Stimulated activated CD8-positive, alpha-beta memory T cell treated with anti-CD3 and anti-CD28 coated beads, Interleukin-2, amount 100 ng/mL, for 1 hour (primary cell): ENCODE measurements at places on chromosomes 5 and 9.

GRCh38 chr5:141605523-141606277 is 13.1 kb downstream of the DIAPH1 start:
- DNase-seq: peak; percentile 56

- DNase-seq: no peak
Measured at GRCh38 chr9:95749493-95749892, 126.0 kb upstream of the ERCC6L2 start.

GRCh38 chr5:131394128-131394527 is 130.3 kb downstream of the CDC42SE2 start:
- DNase-seq: no peak

DNA sequence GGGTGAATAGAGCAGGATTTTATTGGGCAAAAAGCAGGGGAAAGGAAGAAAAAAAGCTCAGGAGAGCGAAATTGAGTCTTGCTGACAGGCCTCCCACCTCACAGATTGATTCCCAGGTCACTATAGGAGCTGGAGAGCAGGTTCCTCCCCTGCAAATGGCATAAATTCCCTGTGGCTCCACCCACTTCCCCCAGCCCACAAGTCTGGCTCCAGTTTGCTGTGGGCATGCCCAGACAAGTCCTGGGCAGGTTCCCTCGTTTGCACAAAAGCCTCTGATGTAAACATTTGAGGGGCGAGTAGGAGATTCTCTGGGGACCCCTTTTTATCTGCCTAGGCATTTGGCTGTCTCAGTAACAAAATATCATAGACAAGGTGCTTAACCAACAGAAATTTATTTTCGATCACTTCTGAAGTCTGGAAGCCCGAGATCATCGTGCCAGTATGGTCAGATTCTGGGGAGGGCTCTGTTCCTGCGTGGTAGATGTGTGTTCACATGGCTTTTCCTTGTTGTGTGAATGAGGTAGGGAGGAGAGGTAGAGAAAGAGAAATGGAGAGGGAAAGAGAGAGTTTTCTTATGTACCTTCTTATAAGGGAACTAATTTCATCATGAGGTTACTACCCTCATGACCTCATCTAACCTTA is 614.5 kb downstream of the MAT2B start:
- DNase-seq: no peak

DNA sequence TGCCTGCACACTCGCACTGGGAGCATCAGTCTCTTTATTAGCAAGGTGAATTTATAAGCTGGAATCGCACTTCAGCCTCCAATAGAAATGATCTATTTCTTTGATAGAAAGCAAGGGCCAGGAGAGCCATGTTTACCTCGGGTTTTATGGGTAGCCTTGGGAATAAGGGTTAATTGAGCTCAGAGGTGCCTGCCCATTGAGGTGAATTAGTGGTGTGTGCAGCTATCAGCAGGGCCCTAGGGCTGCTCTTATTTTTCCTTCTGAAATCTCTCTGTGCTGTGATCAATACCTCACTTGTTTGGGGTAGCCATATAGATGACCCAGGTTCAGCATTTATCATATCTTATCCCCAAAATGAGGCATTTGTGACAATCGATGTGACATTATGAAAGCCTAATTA is 297.8 kb downstream of the EBF1 start:
- no peak for DNase-seq

GRCh38 chr9:40928803-40929487 is 199.5 kb downstream of the FOXD4L6 start:
- no peak for DNase-seq

GRCh38 chr5:91928754-91929521 is 545.8 kb upstream of the ARRDC3 start:
- DNase-seq: no peak

DNA sequence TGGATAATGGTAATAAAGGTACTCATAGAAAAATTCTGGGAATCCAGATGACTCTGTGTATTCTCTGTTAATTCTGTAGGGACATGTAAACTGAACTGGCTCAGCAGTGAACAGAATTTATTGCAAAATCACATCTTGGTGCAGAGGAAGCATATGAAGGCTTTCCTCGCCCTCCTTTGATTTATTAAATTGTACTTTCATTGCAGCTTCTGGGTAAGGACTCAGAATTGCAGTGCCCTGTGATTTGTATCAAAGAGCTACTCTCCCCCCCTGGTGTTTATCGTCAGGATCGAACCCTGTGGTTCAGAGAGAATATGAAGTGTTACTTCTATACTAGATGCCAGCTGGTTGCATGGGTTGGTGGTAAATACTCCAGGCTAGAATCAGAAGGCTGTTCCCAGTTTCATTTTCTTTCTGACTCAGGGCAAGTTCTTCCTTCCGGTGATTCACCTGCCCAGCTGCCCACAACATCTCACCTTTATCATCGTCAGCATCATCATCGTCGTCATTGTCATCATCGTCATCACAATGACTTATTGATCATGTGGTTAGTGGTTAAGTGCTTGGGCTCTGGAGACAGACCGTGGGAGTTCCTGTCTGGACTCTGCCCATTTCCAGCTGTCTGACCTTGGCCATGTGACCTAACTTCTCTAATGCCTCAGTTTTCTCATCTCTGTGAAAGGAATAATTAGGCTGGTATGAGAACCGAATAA is 238.8 kb downstream of the ARHGAP26 start:
- peak; percentile 52 for DNase-seq

DNA sequence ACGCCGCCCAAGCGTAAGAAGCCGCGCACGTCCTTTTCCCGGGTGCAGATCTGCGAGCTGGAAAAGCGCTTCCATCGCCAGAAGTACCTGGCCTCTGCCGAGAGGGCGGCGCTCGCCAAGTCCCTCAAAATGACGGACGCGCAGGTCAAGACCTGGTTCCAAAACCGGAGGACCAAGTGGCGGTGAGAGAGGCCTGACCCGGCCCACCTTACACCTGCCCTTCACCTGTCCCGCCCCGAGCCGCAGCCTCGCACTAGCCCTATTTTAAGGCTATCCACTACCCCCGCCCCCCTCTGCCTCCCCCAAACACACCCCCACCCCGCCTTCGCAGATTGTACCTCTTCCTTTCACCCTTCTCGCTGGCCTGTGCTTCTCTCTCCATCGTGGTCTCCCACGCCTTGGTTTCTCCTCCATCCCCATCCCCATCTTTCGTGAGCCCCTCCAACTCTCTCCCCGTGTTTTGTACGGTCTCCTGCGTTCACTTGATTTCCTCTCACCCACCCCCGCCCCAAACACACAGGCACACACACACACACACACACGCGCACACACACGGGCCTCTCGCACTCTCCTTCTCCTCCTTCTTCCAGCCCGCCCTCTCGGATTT is 1.3 kb downstream of the TLX3 start:
- DNase-seq: no peak

DNA sequence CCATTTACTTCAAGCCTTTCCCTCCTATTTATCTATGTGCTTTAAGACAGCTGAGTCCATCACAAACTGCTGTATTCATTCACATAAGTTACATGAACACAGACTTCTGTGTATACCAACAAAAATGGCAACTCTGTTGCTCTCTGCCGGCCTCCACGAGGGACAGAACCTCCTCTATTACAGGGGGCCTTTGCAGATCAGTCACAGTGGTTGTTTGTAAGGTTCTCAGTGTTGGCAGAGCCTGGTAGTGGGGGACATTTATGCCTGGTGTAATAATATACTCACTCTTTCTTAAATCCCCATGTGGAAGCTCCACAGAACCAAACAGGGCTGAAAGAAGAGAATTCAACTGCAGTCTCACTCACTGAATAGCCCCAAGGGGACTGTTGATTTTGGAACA is 76.5 kb downstream of the SLC1A1 start:
- no peak for DNase-seq

GRCh38 chr9:134223591-134224122 is 59.3 kb upstream of the RNU6ATAC start:
- DNase-seq: no peak

DNA sequence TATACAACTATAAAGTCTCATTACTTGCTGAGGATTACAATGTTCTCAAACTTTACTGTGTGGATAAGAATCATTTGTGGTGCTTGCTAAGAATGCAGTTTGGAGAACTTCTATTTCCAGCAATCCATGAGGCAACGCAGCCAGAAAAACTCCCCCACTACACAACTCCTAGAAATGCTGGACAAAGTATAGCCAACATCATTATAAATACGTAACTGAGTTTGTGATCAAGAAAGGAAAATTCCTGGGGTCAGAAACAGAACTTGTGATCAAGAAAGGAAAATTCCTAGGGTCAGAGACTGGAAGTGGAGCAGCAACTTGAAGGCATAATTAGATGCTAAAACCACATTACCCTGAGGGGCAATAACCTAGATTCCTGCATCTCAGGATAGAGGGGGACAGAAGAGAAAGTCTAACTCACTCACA is 81.1 kb downstream of the MAT2B start:
- no peak for DNase-seq

DNA sequence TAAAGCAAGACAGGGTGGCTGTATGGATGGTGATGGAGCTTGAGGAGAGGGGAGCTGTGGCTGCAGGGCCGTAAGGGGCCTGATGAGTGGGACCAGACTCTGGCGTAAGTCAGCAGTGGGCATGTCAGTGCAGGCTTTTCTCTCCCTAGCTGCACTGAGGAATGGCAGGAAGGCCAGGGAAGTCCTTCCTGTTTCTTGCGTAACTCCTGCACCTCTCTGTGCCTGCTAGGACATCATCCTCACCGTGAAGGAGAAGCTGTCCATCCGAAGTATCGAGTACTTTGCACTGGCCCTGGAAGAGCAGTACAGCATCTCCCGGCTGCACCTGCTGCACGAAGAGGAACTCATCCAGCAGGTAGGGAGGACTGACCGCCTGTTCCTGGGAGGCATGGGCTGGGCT is 24.1 kb upstream of the TRMT10B start:
- no peak for DNase-seq

DNA sequence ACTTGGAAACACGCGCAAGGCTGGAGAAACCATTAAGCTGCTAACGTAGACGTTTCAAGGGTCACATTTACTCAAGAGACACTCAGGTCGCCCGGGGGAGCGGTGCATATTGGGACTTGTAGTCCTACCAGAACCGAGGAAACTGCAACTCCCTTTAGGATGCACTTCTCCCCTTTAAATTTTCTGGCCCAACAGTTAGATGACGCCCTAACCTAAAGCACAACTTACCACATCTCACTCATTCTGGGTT is 384 bp upstream of the DMXL1 start:
- DNase-seq: no peak

DNA sequence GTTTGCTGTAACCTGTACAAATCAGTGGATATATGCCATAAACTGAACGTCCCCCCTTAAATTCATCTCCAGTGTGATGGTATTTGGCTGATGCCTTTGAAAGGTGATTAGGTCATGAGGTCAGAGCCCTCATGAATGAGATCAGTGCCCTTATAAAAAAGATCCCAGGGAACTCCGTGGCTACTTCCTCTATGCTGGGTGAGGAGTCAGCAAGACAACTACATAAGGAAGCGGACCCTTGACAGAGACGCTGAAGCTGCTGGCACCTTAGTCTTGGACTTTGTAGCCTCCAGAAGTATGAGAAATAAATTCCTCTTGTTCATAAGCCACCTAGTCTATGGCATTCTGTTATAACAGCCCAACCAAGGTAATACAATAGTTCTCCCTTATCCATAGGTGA is 215.1 kb upstream of the ZNF608 start:
- no peak for DNase-seq

- DNase-seq: no peak
Measured at GRCh38 chr5:150655221-150655620, 5.8 kb upstream of the MYOZ3 start.

DNA sequence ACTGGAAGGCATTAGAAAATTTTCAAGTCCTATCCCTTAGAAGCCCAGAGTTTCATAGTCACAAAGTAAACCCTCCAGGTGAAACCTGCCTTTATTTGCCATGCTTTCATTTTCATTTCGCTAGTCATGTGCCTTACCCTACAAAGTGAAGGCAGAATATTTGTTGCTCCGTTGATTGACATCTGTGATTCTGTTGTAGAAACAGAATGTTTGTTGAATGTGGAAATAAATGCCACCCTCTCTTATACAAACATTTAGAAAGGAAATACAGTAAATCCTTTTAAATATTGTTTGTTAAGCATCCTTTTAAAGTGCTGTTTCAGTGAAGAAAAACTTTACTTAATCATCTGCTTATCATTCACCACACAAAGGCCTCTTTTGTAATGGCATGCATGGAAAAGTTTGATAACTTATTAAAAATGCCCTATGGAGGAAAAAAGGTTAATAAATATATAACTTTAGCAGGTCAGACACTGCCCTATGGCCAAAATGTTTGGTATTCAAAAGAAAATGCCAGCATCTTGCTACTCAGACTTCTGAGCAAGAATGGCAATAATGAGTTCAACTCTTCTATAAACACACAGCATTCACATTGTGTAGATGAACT is 34.3 kb upstream of the CAST start:
- no peak for DNase-seq

GRCh38 chr9:81489046-81489445 is 200.3 kb downstream of the TLE1 start:
- no peak for DNase-seq

DNA sequence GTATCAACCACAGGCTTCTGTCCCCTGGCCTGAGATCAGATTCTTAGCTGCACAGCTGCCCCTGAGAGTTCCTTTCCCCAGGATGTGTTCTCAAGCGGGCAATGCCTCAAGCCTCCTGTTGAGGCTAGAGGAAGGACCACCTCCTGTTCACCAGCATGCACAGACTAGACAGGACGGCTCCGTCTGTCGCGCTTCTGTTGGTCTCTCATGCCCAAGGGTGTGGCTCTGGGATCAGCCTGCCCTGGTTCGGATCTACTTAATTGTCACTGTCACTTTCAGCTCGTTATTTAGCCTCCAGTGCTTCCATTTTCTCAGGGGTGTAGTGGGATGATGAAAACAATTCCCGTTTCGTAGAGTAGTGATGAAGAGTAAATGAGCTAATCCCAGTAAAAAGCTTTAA is 103.1 kb downstream of the KCNIP1 start:
- no peak for DNase-seq

- DNase-seq: no peak
Measured at GRCh38 chr5:126373375-126374108, 49.7 kb upstream of the GRAMD2B start.

DNA sequence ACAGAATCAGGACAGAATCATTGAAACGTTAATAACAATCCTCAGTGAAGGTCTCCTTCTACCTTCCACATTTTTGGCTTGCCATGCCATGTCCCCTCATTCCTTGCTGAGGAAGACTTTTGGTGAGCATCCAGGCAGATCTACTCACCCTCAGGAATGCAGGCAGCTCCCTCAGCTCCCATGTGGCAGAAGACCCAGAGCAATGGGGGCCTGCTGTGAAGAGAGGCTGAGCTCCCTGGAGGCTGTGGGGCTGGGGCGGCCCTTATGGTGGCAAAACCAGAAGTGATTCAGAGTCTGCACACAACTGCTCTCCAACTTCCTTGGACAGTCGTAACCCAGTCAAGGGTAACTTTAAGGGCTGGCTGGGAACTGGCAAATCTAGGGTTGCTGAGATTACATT is 247.2 kb upstream of the EFNA5 start:
- DNase-seq: no peak

DNA sequence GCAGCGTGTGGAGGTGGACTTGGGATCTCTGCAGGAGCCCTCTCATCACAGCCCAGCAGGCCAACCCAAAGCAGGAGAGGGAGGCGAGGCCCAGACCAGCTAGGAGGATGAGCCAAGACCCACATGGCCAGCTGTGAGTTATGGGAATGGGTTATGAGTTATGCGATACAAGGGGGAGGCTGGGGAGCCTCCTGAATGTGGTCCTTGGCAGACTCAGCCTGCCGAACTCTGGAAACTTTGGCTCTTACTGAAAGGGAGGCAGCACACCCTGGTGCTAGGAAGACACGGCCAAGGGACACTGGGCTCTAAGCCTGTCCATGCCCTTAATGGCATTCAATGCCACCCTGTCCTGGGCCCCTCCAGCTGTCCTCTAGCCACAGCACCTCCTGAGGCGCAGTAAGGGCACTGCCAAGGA is 7.7 kb upstream of the VAV2 start:
- no peak for DNase-seq
